Activated T-cell treated with anti-CD3 and anti-CD28 coated beads, Interleukin-2, amount 50 U/mL, for 72 hours (primary cell): ENCODE measurements at places on chromosomes 12 and 14.

DNA sequence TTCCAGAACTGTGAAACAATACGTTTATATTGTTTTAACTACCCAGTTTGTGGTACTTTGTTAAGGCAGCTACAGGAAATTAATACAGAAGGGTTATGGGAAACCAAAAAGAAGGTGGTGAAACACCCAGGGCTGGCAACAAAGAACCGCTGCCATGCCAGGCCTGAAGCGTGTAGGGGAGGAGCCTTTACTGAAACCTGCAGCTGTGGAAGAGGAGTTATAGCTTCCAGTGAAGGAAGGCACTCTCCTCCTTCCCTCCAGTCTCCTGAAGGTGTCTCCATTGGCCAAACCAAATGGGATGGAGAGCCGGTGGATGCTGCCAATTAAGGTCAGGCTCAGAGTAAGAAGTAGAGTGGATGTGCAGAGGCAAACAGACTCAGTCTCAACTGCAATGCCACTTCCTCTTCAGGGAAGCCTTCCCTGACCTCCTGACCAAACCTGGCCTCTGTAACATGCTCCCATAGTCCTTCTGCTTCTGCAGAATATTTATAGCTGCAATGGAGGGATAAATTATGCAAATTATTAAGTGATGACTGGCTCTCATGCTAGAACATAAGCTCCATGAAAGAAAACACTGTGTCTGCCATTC is 168.3 kb downstream of the DAD1 start:
- no peak overlapping the region for H3K4me3 ChIP-seq
- no peaks in the 10 kb centered on the region for H3K27me3 ChIP-seq
- no peak for DNase-seq
- no peaks in the 10 kb centered on the region for H3K36me3 ChIP-seq

DNA sequence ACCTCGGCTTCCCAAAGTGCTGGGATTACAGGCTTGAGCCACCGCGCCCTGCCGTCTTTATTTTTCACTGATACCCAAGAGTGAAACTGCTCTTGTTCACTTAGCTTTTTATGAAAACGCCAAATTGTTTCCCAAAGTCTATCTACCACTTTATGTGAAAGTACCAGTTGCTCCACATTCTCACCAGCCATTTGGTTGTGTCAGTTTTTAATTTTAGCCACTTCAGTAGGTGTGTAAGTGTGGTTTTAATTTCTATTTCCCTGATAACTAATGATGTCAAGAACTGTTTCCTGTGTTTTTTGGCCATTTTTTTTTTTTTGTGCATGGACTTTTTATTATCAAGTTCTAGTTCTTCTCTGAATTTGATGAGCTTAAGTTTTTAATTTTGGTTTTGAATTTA is 17.1 kb downstream of the CAND1 start:
- no peak overlapping the region for H3K4me3 ChIP-seq
- no peak overlapping the region for H3K27ac ChIP-seq
- H3K36me3 ChIP-seq = peaks cover 36% of the 10 kb centered on the region
- H3K4me1 ChIP-seq = peaks cover 49% of the 10 kb centered on the region
- no peaks in the 10 kb centered on the region for H3K27me3 ChIP-seq

DNA sequence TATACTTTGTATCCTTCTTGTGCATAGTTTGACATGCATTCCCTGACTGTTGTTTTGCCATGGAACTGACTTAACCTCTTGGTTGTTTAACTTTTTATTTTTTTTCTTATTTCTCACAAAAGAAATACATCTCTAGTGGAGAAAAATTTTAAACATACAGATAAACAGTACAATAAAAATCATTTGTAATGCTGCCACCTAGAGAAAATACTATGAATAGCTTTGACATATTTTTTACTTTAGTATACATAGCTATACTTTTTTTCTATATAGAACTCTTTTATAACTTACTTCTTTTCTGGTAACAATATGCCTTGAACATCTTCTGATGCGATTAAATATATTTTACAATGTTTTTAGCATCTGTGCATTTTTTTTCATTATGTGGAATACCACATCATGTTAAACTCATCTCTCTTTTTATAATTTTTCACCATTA is 184.5 kb downstream of the AKAP6 start:
- no peaks in the 10 kb centered on the region for H3K4me1 ChIP-seq
- no peak overlapping the region for H3K4me3 ChIP-seq
- no peak for DNase-seq
- H3K36me3 ChIP-seq = peaks cover 3% of the 10 kb centered on the region
- no peak overlapping the region for H3K27ac ChIP-seq

DNA sequence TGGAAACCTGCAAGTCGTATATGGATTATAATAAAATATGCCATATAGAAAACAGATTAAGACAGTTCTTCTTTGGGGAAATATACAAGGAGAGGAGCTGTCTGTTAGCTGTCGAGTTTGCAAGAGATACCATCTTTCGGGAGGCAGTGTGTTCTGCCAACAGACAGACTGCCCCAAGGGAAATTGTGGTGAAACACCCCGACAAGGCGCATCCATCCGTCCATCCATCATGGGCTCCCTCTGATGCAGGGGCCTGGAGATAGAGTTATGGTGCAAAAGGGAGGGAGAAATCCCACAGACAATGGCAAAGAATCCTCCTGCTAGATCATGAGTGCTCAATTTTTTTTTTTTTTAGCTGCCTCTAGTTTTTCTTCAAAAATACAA is 156.3 kb downstream of the DPF3 start:
- H3K36me3 ChIP-seq = no peaks in the 10 kb centered on the region
- H3K4me1 ChIP-seq = no peaks in the 10 kb centered on the region
- DNase-seq = no peak
- no peak overlapping the region for H3K4me3 ChIP-seq

DNA sequence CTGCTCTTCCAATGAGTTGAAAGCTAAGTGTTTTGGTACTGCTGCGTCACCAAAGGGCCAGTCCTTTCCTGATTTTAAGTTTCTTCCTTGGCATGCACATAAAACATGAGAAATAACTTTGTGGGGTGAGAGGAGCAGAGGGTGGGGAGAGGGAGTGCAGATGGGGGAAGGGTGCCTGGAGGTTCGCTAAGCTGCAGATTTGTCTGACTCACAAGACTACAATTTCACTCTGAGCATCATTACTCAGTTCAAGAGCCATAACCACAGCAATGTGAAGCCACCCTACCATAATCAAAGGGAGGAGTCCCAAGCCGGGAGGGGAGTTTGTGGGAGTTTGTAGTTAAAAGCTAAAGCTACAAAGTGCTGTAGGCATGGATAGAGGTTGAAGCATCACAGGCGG is 136.1 kb downstream of the ANO2 start:
- no peaks in the 10 kb centered on the region for H3K27me3 ChIP-seq
- H3K27ac ChIP-seq = no peak overlapping the region
- no peaks in the 10 kb centered on the region for H3K4me1 ChIP-seq
- no peaks in the 10 kb centered on the region for H3K36me3 ChIP-seq
